ENCODE measurements at places on chromosomes 12 and 14. TPM values are rescaled to one million over a fixed set of nuclear protein-coding genes. Genes with fewer than 3 reads are reported as not detected.

DNA sequence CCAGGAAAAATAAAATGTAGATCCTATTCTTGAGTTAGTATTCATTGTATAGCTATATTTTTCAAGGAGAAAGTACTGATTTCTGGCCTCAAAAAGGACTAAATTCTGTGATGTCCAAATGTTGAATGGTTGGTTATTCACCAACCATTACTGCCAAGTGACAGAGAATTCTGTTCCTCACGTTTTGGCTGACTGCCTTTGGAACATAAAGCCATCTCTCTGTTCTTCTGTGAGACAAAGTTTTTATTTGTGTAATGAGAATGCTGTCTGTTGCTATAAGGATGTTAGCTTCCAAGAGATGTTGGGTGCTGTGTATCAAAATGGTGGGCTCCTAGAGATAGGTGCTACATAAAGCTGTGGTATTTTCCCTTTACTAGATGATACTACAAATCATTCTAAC is 9.3 kb downstream of the ZNF410 start:
- no peak for DNase-seq

GRCh38 chr12:48053883-48054282 is 49.6 kb upstream of the COL2A1 start:
- no peak for DNase-seq

- no peak for DNase-seq
These were observed 238.9 kb upstream of the LMO3 start for GRCh38 chr12:16844875-16845274.

Gene ALX1
- total RNA-seq = 3.2 TPM

Gene NGB
- not detected for total RNA-seq
